Type B pancreatic cell (in vitro differentiated cells): ENCODE measurements at places on chromosomes 7 and 10. TPM values are rescaled to one million over a fixed set of nuclear protein-coding genes. Genes with fewer than 3 reads are reported as not detected.
A peak's percentile ranks its signal among the peaks of the same experiment; 100 is the strongest.

- no peak for DNase-seq
Observed at GRCh38 chr10:129048513-129048912, 418.5 kb upstream of the MGMT start.

GRCh38 chr7:137363683-137364082 is 20.1 kb upstream of the PTN start:
- no peak for DNase-seq

DNA sequence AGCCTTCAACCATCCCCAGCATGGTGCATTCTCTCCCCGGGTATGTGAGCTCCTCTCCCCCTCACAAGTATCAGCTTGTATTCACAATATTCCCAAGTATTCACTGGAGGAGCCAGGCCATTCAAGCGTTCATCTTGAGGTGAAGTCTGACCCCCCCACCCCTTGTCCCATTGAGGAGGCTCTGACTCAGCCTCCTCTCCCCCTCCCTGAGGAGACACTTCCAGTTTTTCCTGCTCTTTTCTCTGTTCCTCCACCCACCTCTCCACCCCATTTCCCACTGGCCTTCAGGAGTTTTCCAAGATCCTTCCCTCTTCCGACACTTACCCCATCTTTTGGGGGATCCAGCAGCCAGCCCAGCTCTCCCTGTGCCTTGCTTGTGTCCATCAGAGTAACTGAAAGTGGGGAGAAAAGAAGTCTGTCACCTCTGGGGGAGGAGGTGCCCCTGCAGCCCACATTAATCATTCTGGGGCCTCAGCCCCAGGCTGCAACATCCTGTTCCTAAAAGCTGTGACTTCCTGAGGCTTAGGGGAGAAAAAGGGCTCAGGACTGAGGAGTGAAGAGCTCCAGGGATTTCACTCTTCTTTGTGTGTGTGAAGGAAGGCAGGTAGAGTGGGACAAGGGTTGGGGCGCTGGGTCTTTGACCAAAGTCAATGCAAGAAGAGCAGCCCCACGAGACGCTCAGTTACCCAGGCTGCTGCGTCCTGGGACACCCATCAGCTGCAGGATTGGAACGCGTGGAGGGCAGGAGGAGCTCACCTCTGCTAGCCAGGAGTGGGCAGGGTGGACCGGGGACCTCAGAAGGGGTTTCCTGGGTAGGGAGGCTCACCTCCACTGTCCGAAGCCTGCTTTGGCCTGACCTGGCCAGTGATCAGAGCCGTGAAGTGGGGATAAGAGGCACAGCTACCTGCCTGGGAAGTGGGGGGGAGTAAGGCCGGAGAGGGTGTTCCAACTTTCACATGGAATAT is 1.1 kb downstream of the EPHA1 start:
- no peak for DNase-seq

DNA sequence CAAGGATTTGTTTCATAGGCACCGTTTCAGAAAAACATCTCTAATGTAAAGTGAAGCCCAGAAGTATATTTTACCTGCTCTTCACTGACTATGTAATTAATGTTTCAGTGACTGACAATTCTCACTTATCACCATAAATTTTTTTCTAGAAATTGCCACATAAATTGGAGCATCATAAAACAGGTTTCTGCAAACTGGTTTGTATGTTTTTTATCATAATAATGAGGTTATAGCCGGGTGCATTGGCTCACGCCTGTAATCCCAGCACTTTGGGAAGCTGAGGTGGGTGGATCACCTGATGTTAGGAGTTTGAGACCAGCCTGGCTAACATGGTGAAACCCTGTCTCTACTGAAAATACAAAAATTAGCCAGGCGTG is 39.4 kb downstream of the SYPL1 start:
- no peak for DNase-seq

- no peak for DNase-seq
Observed at GRCh38 chr7:117017017-117017451, 63.7 kb downstream of the ST7 start.

GRCh38 chr10:13637303-13637856 is 50.6 kb downstream of the PRPF18 start:
- DNase-seq: no peak

GRCh38 chr7:20557116-20557515 is 58.4 kb upstream of the ABCB5 start:
- DNase-seq: no peak

DNA sequence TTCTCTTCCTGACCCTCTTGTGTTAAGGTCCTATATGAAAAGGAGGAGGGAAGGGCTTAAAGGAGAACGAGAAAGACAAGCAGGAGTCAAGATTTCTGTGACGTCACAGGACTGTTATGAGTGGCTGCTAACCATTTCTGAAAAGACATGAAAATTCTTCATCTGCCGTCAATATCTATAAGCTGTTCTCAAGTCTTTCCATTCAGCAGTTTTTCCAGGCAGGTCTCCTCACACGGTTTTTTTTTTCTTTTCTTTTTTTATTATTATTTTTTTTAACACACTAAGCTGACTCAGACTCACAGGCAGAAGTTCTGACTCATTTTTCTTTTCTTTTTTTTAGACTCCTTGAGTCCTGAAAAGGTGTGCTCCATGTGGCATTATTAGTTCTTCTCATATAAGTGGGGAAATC is 72.0 kb downstream of the DGKI start:
- no peak for DNase-seq

GRCh38 chr7:149707448-149707886 is 65.9 kb downstream of the ZNF467 start:
- no peak for DNase-seq

DNA sequence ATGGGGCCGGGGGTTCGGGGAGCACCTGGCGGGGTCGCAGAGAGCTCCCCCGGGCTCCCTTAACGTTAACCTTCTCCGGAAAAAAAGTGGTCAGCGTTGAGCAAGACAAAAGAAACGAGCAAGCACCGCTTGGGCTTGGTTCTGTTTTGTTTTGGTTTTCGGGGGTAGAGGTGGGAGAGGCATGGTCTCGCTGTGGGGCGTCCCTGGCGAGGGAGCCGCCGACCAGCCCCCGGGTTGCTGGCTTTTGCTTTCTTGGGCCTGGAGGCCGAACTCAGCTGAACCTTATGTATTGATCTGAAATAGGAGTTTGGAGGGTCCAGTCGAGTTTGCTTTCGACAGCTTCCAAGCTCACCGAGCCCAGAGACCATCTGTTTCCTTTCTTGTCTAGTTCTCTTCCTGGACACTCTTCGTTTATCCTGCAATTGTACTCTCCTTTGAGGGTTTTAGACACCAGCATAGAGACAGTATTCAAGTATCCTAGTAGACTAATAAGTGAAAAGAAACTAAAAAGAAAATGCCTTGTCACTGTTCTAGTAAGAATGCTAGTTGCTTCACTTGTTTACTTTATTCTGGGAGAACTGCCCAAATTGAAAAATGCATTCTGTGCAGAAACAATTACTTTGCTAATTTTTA is 980 bp downstream of the FHIP2A start:
- DNase-seq: no peak

GRCh38 chr10:97063271-97063982 is 122.3 kb downstream of the SLIT1 start:
- no peak for DNase-seq

DNA sequence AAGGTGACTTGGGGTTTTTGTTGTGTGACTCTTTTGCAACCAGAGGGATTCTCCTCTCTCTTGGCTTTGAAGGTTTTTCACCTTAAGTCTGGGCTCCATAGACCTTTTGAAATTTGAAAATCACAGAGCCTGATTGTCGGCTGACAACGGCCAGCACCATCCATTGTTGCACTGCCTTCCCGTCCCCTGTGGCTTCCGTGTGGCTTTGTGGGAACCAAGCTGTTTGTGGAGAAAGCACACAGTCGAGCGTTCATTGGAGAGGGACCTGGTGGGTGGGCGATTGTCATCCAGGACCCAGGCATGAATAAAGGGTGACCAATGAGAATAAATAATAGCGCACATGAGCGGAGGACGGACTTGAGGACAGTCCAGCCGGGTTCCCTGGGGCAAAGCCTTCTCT is 7.4 kb upstream of the RAMP3 start:
- DNase-seq: no peak

GRCh38 chr10:28331841-28332240 is 29.0 kb upstream of the MPP7 start:
- DNase-seq: no peak

DNA sequence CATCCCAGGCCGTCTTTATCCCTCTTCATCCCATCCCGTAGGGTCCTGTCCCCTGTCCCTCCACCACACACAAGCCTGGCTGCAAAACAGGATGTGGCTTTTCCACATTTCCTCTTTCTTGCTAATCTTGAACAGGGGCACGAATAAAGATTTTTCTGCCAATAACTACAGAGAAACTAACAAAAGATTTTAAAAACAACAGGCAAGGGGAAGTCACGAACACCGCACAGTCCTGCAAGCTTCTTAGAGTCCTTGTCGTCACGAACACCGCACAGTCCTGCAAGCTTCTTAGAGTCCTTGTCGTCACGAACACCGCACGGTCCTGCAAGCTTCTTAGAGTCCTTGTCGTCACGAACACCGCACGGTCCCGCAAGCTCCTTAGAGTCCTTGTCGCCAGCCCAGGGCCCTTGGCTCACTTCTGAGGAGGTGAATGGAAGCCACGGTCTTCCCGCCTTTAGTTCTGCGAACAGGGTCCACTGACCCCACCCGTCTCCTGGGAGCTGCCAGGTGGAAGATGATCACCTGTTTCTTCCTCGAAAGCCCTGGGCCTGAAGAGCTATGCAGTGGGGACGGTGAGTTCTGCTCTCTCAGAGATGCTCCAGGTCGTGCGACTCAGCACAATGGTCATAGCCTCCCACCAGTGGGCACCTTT is 10.3 kb upstream of the INSIG1 start:
- DNase-seq: no peak

GRCh38 chr10:5540080-5540479 is 15.3 kb downstream of the CALML3 start:
- DNase-seq: no peak

DNA sequence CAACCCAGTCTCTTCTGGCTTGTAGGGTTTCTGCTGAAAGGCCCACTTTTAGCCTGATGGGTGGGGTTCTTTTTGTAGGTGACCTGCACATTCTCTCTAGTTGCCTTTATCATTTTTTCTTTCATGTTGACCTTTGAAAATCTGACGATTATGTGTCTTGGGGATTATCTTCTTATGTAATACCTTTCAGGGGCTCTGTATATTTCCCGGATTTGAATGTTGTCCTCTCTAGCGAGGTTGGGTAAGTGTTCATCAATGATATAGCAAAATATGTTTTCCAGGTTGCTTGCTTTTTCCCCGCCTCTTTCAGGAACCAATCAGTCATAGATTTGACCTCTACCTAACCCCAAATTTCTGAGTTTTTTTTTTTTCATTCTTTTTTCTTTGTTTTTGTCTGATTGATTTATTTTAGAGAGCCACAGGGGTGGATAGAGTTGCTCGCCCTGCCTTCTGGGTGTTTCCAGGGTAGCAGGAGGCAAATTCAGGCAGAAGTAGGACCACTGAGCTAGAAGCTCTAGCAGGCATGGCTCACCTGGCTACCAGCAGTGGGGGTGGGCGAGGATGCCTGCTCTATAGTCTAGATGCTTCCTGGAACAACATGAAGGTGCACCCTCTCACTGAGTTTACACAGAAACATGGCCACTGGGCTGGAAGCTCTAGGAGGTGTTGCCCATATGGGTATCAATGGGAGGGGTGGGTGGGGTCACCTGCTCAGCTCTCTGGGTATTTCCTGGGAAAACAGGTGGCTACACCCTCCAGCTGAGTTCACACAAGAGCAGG is 94.9 kb downstream of the CCDC7 start:
- no peak for DNase-seq

DNA sequence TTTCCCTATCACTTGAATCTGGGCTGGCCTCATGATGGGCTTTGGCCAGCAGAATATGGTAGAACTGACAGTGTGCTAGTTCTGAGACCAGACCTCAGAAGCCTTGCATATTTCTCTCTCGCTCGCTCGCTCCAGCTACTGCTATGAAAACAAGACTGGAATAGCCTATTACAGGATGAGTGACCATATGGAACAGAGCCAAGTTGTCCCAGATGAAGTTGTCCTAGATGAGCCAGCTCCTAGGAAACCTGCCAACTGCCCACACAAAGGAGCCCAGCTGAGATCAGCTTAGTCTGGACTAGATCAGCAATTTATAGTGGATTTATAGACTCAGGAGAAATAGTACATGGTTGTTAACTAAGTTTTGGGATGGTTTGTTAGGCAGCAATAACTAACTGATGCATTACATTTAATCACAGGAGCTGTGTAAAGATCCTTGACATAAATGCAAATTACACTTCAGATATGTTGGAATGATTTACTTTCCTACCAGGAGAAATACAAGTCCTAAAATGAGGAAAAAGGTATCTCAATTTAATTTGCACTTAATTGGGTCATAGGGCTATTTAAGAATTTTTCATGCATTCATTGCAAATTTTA is 6.8 kb upstream of the HECW1 start:
- no peak for DNase-seq

GRCh38 chr10:95391581-95392216 is 100.9 kb upstream of the PDLIM1 start:
- no peak for DNase-seq

GRCh38 chr10:66929375-66929774 is 3.5 kb downstream of the LRRTM3 start:
- no peak for DNase-seq

DNA sequence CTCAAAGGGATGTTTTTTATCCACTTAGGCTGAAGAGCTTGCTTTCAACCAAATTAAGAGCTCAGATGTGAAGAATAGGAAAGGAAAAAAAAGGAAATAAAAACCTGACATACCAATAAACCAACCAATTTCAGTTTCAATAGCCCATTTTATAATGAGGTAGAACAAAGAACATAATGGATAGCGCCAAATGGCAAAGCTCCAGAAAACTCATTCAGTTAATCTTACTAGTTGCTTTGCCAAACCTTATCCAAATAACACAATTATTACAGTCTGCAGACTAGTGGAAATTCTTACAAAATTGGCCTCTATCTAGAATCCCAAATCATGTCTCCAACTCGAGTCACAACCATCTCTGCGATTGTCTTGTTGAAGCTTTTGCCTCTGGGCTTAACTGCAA is 337.0 kb downstream of the CRPPA start:
- DNase-seq: no peak

DNA sequence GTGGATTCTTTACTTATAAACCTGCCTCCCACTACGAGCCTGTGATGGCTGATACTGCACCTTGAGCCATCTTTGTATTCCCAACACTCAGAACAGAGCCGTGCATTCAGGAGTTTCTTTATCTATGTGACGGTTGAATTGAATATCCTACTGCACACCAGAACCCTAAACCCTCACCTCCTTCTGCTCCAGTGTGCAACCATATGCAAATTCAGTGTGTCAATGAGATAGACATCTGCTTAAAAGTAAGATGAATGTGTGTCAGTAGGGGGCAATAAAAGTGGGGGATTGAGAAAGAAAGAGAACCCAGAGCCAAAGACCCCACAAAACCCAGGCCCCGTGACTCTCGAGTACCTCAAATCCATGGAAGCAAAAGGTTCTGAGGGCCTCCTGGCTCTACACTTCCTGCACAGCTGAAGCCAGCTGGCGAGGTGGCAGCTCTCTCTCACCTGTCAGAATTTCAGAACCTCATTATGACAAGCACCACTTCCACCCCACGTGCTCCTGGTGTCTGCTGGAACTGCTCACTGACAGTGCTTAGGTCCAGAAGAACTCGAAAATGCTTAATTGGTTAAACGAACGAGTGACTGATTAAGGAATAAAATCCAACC is 143.3 kb upstream of the GPR26 start:
- peak; percentile 18 for DNase-seq

Gene ANKRD30A
- not detected in 2 replicates for total RNA-seq

Gene BAIAP2L1
- 28.0 and 43.7 TPM in 2 replicates for total RNA-seq

Gene GNG11
- total RNA-seq: 6.7 TPM in 1 of 2 replicates, not detected in the other

Gene PGAM2
- 0.57 and 0.72 TPM in 2 replicates for total RNA-seq

Gene TEX47
- total RNA-seq: not detected in 2 replicates

Gene IFIT1B
- total RNA-seq: not detected in 2 replicates

Gene WIPF3
- 1.7 TPM in 2 replicates for total RNA-seq

Gene NPSR1
- total RNA-seq: not detected in 2 replicates
